ENCODE measurements at places on chromosomes 7 and 10. TPM values are rescaled to one million over a fixed set of nuclear protein-coding genes. Genes with fewer than 3 reads are reported as not detected.

DNA sequence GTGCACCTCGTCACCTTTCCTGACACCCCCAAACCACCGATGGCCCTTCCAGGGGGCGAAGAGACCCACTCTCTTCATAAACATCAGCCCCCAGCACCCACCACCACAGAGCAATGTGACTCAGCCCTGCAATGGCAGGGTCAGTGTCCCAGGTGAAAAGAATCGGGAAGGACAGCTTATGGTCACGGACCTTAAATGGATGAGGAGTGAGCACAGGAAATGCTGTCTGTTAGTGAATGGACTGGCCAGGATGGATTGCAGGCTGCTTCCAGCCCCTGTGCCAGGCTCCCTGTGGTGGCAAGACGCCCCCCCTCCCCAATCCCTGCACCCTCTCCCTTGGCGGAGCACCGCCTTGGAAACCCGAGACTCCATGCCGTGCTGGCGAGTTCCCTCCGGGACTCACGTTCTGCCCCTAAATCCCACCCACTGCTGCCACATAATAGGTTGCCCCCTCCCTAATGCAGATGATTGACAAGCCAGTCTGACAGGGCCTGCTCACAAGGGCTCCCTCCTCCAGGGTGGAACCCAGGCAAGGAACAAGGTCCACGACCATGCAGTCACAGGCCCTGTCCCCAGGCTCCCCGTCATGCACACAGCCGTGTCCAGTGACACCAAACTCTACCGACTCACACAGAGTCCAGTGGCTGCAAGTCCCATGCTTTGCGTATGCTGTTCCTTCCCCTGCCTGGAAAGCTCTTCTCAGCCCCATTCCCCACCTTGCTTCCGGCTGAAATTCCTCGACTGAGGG lies 7.3 kb downstream of the ASB13 start:
- H3K27ac ChIP-seq, result no peak overlapping the region
- no peaks in the 10 kb centered on the region for H3K4me1 ChIP-seq
- H3K4me3 ChIP-seq, result no peak overlapping the region
- no peak for DNase-seq

DNA sequence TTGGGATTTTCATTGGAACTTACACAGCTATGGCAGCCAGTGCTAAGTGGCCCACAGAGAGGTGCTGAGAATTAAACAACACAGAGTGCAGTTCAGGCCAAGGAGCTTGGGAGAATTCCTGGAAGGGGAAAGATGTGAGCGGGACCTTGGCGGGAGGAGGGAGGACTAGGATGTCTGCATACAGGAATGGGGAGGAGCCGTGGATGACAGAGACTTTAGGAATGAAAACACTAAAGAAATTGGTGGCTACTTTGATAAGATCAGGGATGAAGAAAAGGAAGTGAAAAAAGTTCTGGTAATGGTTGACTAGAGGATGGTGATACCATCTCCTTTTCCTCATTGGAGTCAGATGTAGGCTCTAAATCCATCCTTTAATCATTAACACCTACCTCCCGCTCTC lies 234.2 kb upstream of the FZD8 start:
- no peak overlapping the region for H3K4me3 ChIP-seq
- no peak overlapping the region for H3K27ac ChIP-seq
- no peak for DNase-seq
- H3K27me3 ChIP-seq, result no peaks in the 10 kb centered on the region
- H3K4me1 ChIP-seq, result no peaks in the 10 kb centered on the region

Gene C10orf53
- not detected for total RNA-seq

DNA sequence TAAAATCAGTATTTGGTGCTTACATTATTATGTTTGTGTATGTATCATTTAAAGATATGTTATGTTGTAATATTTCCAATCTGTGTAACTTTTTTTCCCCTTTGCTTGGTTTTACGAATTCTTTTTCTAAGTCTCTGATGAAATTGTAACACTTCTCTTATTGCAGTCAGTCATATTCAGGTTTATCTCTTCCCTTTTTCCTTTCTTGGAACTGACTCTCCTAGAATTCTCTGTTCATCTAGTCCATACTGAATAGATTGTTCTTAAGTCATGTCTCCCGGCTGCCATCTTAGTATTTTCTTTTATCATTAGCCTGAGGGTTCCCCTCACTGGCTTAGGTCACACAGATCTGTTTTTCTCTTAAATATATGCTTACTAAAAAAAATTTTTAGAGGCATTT lies 44.6 kb downstream of the PHTF2 start:
- H3K36me3 ChIP-seq, result no peaks in the 10 kb centered on the region
- no peak overlapping the region for H3K4me3 ChIP-seq
- no peak overlapping the region for H3K27ac ChIP-seq
- H3K4me1 ChIP-seq, result no peaks in the 10 kb centered on the region

DNA sequence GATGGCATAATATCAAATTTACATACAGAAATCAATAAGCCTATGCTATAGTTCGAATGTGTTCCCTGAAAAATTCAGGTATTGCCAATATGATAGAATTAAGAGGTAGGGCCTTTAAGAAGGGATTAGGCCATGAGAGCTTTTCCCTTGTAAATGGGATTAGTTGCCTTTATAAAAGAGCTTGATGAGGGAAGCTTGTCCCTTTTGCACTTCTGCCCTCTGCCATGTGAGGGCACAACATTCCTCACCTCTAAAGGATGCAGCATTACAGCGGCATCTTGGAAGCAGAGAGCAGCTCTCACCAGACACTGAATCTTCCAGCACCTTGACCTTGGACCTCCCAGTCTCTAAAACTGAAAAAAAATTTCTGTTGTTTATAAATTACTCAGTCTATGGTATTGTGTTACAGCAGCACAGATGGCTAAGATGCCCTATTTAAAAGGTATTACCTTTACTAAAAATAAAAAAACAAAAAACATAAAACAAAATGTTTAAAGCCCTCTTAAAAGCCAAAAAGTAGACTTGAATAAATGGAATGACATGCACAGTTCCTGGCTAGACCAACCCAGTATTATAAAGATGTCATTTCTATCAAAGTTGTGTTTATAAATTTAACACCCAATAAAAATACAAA lies 909.6 kb downstream of the REEP3 start:
- no peak overlapping the region for H3K27ac ChIP-seq
- H3K4me1 ChIP-seq, result no peaks in the 10 kb centered on the region
- DNase-seq, result no peak
- H3K36me3 ChIP-seq, result no peaks in the 10 kb centered on the region

DNA sequence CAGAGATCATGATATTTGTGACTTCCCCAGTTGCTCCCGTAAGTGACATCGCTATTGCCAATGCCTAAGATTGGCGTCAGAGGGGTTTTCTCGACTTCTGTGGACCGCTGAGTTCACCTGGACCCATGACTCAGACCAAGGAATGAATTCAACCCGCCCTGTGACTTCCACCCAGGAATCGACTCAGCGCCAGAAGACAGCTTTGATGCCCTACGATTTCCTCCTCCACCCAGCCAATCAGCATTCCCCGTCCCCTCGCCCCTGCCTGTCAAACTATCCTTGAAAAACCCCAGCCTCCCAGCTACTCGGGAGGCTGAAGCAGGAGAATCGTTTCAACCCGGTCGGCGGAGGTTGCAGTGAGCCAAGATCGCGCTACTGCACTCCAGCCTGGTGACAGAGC lies 58.3 kb downstream of the MICALL2 start:
- H3K27ac ChIP-seq, result no peak overlapping the region
- no peak for DNase-seq
- no peaks in the 10 kb centered on the region for H3K27me3 ChIP-seq
- no peak overlapping the region for H3K4me3 ChIP-seq
- H3K4me1 ChIP-seq, result no peaks in the 10 kb centered on the region

DNA sequence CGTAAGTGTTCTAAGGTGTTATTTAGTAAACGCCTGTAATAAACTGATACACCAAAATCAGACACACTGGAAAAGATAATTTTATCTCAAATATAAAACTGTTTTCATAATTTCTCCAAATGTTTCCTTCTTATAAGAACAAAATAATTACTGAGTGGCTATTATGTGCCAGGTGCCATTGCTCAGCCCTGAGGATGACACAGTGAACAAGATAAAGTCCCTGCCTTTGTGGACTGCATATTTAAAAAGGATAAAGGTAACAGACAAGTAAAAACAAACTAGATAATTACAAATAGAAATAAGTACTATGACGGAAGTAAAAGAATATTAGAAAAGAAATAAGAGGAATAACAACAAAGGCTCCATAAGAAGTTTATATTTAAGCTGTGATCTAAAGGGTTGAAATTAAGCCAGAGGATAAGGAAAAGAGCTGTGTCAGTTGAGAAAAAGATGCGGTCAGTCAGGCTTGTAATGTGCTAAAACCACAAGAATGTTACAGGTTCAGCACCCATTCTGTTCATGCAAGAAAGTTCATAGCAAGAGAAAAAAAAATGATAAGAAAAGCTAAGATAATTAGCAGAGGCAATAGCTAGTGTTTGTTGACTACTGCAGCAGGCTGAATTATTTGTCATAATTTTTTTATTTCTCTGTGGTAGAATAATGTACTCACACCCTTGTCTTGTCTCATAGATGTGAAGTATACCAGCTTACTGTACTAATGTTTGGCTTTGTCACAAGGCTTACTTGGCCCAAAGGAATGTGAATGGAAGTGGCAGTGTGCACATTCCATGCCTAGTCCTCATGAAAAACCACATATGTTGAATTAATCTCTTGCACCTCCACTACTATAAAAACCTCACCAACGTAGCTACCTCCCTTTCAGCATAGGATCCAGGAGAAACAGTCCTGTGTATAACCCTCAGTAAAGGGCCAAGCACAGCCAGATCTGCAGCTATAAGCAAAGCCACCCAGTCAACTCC lies 75.1 kb downstream of the CRPPA start:
- H3K27ac ChIP-seq, result no peak overlapping the region
- H3K36me3 ChIP-seq, result no peaks in the 10 kb centered on the region
- H3K4me1 ChIP-seq, result no peaks in the 10 kb centered on the region
- H3K27me3 ChIP-seq, result no peaks in the 10 kb centered on the region
- no peak for DNase-seq

DNA sequence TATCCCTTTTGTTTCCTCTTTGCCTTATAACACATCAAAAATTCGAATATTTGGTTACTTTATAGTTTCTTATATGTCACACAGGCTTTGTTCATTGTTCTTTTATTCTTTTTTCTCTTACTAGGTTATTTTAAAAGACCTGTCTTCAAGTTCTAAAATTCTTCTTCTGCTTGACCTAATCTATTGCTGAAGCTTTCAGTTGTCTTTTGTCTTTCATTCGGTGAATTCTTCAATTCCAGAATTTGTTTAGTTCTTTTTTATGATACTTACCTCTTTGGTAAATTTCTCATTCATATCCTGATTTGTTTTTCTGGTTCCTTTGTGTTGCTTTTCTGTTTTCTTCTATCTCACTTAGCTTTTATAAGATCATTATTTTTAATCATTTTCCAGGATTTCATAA lies 188.4 kb downstream of the ZEB1 start:
- no peaks in the 10 kb centered on the region for H3K4me1 ChIP-seq
- H3K27me3 ChIP-seq, result no peaks in the 10 kb centered on the region
- H3K4me3 ChIP-seq, result no peak overlapping the region
- no peak overlapping the region for H3K27ac ChIP-seq
- DNase-seq, result no peak

DNA sequence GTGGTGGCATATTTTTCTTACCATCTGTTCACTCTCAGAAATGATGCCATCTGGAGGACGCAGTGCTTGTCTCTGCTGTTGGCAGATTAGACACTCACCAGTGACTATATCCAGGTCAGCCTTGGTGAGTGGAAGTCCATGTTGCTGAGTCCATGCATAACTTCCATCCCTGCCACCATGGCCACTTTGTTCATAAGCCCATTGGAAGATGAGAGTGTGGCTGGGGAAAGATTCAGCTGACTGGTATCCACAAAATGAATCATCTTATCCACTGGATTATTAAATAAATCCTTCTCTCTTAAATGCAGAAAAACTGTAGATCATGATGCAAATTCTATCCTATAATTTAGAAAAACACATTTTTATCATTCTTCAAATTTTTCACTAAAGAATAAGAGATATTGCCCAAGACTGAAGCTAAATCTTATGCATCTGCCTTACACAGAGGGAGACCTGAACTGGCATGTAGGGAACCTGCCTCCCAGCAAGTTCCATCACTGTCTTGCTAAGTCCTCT lies 726.9 kb downstream of the TNS3 start:
- H3K27ac ChIP-seq, result no peak overlapping the region
- no peak overlapping the region for H3K4me3 ChIP-seq
- H3K4me1 ChIP-seq, result peaks cover 3% of the 10 kb centered on the region
- H3K36me3 ChIP-seq, result no peaks in the 10 kb centered on the region
- H3K27me3 ChIP-seq, result no peaks in the 10 kb centered on the region
- DNase-seq, result no peak

Gene PTPRN2
- total RNA-seq, result 7.3 TPM

DNA sequence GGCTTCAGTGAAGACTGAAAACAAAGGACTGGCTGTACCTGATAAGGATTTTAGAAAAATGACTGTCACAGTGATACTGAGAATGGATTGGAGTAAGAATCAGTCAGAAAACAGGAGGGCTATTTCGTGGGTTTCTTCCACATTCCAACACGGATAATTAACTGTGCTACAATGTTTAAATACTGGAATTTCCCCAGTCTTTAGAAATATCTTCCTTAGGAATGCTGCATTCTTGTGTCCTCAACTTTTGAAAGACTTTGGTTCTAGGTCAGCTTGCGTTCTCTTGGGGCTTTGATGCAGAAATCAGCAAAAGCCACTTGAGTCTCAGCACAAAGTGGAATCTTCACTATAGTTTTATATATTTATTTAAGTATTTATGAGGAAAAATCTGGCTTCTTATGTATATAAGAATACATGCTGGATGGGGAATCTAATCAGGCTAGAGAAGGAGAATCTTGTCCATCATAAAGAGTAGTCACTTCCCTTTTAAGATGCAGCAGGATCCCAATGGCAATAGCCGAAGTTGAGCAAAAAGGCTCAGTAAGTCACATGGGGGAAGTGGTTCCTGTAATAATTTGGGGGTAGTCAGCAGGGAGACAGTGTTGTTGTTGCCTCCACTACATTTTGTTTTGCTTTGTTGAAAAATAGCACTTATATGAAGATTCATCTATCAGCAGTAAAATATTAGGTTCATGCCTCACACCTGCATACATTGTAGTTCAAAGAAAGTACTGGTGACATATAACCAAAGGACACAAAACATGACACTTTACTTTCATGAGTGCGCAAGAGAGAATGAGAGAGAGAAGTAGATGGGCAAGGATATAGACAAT lies 86.0 kb downstream of the CH25H start:
- no peaks in the 10 kb centered on the region for H3K36me3 ChIP-seq
- no peak overlapping the region for H3K27ac ChIP-seq
- H3K4me1 ChIP-seq, result no peaks in the 10 kb centered on the region
- H3K27me3 ChIP-seq, result no peaks in the 10 kb centered on the region
- H3K4me3 ChIP-seq, result no peak overlapping the region

Data from ascending aorta (tissue), 2 donors.